ENCODE measurements at places on chromosomes 4 and X.

DNA sequence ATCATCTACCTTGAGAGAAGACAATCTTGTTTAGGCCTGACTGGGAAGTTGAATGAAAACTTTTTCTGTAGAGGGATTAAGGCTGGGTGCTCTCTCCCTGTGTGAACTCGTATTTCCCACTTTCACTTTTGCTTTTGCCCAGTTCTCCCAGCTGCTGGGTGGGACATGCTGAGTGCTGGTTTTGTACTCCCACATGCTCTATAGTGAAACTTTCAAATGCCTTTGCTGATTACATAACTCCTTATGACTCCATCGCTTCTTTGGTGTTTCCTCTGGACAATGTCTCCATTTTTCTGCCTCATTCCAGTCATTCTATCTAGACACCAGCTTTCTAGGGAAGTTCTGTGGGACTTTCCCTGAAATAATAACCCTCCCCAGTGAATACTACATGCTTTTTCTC lies 100.5 kb downstream of the CLNK start:
- no peak for DNase-seq

DNA sequence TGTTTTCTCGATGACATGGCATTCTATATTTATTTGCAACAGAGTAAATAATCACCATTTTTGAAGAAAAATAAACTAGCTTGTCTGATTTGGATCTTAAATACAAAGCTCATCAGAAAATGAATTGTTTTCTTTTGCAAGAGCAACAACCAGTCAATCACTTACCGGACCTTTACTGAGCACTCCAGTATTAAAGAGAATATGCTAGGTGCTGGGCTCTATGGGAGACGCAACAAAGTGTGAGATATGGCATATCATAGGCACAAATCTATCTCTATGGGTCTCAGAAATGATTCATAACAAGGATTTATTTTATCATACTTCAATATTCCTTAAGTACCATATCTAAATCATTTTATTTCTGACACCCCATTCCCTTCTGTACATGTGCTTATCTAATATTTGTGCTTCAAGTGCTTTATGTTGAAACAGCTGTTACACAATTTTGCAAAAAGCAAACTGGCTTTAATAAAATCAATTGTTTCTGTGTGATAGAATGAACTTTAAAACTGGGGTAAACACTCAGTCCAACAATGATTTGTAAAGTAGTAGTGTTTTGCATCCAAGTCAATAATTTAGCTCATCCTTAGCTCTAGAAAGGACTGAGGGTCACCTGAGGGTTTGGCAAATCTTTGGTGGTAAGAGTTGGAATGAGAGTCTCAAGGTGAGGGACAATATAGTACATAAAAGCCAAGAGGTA lies 88.4 kb upstream of the SPANXB1 start:
- DNase-seq, result no peak

GRCh38 chr4:90951037-90951436 lies 823.8 kb downstream of the CCSER1 start:
- no peak for DNase-seq

DNA sequence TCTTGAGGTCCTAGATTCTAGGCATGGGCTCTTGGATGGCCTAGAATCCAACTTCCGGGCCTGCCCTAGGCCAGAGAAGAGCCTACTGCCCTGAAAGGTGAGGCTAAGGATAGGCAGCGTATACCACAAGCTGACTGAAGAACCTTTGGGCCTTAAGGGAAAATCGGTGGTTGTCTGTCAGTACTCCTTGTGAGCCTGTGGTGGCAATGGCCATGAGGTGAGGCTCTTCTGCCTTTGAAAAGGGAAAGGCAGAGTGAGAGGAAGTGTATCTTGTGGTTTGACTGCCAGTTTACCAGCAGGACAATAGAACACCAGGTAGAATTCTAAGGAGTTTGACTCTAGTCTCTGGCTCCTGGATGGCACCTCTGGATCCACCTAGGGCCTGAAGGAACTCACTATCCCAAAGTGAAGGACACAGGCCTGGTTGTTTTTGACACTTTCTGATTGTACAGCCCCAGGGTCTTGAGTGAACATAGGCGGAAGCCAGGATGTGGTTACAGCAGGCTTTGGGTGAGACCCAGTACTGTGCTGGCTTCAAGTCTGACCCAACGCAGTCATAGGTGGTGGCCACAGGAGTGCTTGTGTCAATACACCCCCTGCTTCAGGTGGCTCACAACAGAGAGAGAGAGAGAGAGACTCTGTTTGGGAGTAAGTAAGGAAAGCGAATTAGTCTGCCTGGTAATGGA lies 20.9 kb downstream of the ITIH6 start:
- no peak for DNase-seq

GRCh38 chrX:142214081-142214480 lies 9.0 kb upstream of the MAGEC2 start:
- no peak for DNase-seq

DNA sequence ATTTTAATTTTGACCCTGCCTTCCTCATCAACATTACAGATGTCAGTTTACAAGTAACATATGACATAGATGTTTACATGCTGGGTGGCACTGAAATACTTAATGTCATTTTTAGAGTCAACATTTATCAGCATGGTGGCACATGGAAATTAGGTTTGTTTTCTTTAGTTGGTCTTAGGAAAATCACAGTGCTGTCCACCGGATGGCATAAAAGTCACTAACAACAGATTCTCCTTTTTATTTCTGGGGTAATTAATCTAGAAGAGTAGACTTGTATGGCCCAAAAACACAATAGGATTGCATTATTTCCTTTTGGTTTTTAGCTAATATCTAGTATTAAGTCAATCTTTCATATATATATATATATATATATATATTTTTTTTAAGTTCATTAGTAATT lies 88.6 kb upstream of the HHIP start:
- no peak for DNase-seq
